ENCODE measurements at places on chromosomes 3 and 15.

DNA sequence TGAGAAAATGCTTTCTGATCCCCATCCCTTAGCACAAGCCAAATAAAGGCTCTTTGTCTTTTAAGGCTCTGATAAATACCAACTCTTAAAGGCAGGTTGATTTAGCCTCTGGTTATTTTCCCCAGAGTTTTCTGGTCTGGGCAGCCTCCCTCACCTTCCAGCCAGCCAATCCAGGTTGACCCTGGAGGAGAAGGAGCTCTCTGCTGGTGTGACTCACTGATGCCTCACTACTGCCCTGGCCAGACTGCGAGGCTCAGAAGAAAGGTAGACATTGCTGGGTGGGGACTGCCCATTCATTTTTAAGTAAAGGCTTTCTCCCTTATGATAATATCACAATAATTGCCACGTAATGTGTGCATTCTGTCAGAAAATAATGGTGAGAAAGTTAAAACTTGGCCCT is 37.1 kb downstream of the SLCO3A1 start:
- no peak for DNase-seq

- no peak for DNase-seq
These were observed 9.5 kb upstream of the DPPA4 start for GRCh38 chr3:109346770-109347295.

- DNase-seq, result no peak
These were observed 332.8 kb downstream of the ULK4 start for GRCh38 chr3:41629072-41629471.

- peak; percentile 8 for DNase-seq
These were observed 23.7 kb downstream of the CEP19 start for GRCh38 chr3:196688349-196688748.

GRCh38 chr15:91853511-91853947 is at the start of gene SLCO3A1:
TSS of gene SLCO3A1 (plus strand) at chr15:91853708.
- DNase-seq, result peak; percentile 66
